Immature natural killer cell (primary cell): ENCODE measurements at places on chromosomes 12 and 14. TPM values are rescaled to one million over a fixed set of nuclear protein-coding genes. Genes with fewer than 3 reads are reported as not detected.

GRCh38 chr14:101071493-101071906 lies 168.0 kb upstream of the RTL1 start:
- DNase-seq = no peak

- no peak for DNase-seq
Measured at GRCh38 chr14:88871429-88871828, 47.0 kb downstream of the TTC8 start.

GRCh38 chr12:109255377-109255776 lies 53.7 kb downstream of the FOXN4 start:
- no peak for DNase-seq

DNA sequence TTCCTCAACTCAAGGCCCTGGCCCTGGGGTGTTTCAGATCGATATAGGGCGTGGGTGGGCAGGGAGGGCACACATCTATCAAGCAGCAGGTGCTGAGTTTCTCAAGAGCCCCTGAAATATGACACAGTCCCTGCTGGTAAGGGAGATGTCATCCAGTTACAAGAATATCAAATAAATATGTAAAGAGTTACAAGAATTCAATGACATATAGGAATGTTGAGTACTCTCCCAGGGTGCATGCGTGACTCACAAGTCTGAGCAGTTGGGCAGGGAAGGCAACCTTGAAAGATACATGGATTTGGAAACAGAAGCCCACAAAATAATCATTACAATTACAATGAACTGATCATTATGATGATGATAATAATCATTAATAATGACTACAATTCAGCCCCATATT lies 35.2 kb downstream of the MVK start:
- DNase-seq = no peak

DHRS2 gene
- polyA plus RNA-seq = 0.58 TPM

FAM222A gene
- polyA plus RNA-seq = 0.20 TPM

GLIPR1L1 gene
- not detected for polyA plus RNA-seq

OTX2 gene
- not detected for polyA plus RNA-seq
